Esophagus squamous epithelium (tissue), 5 donors: ENCODE measurements at places on chromosomes 16 and 17.

- DNase-seq, result no peak
Observed at GRCh38 chr17:66990047-66990446, 25.5 kb downstream of the CACNG4 start.

DNA sequence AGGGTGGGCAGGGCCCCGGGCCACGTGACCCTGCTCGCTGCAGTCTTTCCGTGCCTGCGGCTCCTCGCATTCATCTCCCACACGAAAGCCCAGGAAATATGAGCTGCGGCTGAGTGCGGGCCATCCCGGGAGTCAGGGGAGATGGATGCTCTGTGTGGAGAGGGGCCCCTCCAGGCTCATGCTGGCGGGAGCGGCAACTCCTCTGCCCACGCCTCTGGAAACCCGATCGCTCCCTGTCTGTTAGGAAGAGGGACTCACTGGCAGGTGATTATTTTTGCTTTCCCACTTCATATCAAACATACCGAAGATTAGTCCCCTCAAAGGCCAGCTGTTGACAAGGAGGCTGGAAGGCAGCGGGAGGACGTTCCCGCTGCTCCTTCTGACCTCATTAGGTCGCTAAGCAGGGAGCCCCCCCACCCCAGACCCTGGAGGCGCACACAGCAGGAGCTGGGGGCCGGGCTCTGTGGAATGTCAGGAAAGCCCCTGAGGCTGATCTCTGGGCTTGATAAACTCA, 228.5 kb downstream of the FOXL1 start:
- DNase-seq, result no peak

- no peak for DNase-seq
Observed at GRCh38 chr17:65055280-65055707, 1.2 kb downstream of the GNA13 start.

DNA sequence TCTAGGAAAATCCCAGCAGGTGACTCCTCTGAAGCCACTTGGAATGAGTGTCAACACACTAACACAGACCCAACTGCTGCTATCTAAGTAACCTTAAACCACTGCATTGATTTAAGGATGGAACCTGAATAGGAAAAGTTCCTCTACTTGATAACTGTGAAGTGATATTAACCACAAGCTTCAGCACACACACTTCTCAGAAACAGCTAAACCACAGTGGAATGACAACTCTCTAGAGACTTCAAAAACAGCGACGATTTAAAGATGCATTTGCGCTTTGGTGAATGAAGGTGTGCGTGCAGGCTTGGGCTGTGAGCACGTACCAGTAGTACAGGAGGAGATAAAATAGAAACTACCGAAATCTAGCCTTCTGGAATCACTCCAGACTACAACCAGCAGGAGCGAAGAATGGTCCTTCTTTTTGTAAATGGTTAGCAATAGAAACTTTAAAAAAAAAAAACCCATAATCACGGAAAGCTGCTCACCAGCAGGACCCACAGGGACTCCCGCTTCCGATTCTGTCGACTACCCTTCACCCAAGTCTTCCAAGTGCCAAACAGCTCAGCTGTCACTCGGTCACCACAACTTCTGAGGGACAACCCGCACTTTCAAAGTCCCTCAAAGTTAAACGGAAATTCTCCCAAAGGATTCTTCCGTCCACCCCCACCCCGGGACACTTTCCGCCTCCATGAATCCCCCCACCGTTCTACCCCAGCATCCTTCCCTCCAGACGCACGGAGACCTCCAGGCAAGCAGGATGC, 137.7 kb upstream of the CORO6 start:
- no peak for DNase-seq

GRCh38 chr17:81253358-81254131, 14.4 kb downstream of the NDUFAF8 start:
- DNase-seq, result no peak

GRCh38 chr17:77396610-77397009, 255.8 kb downstream of the SEC14L1 start:
- no peak for DNase-seq

GRCh38 chr17:49633762-49634484, 44.0 kb downstream of the SPOP start:
- DNase-seq, result no peak

GRCh38 chr17:29753845-29754439, 131.2 kb upstream of the CORO6 start:
- DNase-seq, result no peak

DNA sequence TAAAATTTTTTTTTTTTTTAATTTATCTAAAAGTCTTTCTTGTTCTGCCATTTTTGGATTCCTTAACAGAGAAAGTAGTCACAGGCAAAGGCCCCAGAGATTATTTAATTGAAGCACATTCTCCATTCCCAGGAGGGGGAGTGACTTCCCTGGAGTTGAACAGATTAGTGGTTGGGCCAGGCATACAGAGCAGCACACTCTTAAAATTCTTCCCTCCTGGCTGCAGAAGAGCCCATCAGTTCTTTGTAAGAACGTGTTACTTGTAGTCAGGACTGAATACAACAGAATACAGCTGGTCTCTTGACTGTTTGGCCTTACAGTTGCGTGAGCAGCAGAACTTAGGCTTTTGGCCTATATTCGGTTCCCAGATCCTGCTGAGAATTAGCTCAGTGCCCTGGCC, 1.8 kb downstream of the ALKBH5 start:
- DNase-seq, result no peak

DNA sequence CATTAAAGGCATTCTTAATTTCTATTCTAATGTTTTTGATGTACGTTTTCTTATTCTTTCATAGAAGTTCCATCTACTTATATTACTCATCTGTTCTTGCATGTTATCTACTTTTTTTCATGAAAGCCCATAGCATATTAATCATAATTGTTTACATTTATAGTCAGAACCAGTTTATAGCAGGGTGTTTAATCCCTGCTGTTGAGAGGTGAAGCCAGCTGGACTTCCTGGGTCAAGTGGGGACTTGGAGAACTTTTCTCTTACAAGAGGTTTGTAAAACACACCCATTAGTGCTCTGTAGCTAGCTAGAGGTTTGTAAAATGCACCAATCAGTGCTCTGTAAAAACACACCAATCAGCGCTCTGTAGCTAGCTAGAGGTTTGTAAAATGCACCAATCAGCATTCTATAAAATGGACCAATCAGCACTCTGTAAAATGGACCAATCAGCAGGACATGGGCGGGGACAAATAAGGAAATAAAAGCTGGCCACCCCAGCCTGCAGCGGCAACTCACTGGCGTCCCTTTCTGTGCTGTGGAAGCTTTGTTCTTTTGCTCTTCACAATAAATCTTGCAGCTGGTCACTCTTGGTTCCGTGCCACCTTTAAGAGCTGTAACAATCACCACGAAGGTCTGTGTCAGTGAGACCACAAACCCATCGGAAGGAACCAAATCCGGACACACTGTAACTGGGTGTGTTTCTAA, 120.6 kb downstream of the TANC2 start:
- no peak for DNase-seq

- no peak for DNase-seq
Observed at GRCh38 chr17:41689497-41690299, 1.0 kb downstream of the EIF1 start.

DNA sequence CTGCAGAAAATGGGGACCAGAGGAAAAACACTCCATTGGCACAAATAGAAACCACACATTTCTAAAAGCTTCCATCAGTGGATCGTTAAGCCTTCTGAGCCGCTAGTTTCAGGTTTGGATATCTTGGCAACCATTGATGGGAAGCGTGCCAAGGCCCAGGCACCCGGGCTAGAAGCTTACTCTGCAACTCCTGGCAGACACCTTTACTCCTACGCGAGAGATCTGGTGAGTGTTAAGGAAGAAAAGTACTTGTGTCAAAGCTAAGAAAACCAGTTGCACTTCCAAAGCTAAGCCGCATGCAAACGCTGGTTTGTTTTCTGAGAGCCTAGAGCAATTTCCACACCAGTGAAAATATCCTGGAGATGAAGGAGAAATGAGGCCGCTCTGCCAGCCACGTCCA, 472.4 kb downstream of the PMP22 start:
- no peak for DNase-seq

DNA sequence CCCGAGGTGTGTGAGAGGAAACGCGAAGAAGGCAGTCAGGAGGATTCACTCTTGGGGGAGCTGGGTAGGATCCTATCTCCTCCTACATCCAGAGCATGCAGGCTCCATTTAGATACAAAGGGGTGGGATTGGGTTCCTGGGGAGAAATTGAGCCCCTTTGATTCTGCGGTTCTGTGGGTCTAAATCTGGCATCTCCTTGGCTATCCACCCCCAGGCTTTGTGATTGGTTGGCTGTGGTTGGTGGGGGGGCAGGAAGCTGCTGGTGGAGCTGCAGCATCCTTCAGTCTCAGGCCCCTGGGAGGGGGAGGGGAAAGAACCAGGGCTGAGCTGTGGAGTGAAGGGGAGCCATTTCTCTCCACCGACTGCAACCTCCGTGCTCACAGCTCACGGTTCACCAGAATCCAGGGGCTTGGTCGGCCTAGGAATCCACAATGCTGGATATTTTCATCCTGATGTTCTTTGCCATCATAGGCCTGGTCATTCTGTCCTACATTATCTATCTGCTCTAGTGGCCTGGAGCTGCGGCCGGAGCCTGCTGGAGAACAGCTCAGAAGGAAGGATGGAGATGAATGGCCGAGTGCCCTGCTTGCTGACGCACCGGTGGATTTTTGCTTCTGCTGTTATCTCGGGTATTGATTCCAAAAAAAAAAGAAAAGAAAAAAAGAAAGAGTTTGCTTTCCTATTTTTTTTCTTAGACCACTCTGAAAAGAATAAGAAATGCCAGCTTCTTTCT, at the start of gene LASP1NB:
TSS of gene LASP1NB (plus strand) at position 352 of the 733 bp plus-strand sequence.
- DNase-seq, result no peak
